ENCODE measurements at places on chromosomes 2 and 18.

- DNase-seq: no peak
Measured at GRCh38 chr18:25669741-25670140, 317.8 kb upstream of the ZNF521 start.

DNA sequence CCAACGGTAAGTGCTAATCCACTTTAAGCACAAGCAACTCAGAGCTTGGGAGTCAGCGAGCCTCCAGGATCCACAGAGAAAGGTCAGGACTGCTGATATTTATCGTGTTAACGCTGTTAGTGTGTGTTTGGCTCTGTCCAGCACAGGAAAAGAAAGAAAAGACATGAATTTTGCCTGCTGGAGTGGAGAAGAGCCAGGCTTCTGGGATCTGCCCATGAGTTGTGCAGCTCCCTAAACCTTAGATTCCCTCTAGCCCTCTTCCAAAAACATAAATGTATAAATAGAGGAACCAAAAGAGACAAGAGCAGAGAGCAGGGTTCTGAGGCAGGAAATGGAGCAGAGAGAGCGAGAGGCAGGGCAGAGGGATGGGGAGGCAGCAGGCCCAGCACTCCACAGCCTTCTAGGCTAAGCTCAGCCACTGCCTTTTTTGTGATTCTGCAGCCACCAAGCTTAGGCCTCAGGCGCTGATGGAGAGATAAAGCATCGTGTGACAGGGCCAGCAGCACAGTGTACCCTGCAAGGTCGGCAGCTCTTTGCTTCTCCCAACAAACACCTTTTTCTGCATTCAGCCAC, 14.5 kb upstream of the MAT2A start:
- DNase-seq: peak; percentile 68

- DNase-seq: peak; percentile 71
Measured at GRCh38 chr2:207283356-207283755, 117.6 kb upstream of the KLF7 start.

- DNase-seq: no peak
Measured at GRCh38 chr2:37854676-37855282, 70.3 kb upstream of the RMDN2 start.

- no peak for DNase-seq
Measured at GRCh38 chr2:103176294-103176915, 414.6 kb downstream of the TMEM182 start.

- DNase-seq: no peak
Measured at GRCh38 chr2:68519236-68519635, 51.9 kb downstream of the APLF start.

- DNase-seq: no peak
Measured at GRCh38 chr2:120596990-120597594, 138.6 kb upstream of the GLI2 start.

DNA sequence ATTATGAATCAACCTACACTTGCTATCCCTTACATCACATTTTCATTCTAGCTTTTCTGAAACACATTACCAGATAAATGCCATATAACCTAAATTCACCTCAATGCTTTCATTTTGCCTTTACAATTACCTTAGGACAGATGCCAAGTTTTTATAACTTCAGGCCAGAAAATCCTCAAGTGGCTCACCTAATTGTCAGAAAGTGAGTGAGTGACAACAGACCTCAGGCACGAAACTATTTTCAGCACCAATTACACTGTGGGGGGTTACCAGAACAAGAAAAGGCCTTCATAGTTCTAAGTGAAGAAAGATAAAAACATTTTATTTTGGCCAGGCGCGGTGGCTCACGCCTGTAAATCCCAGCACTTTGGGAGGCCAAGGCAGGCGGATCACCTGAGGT, 52.3 kb upstream of the ST8SIA5 start:
- no peak for DNase-seq

DNA sequence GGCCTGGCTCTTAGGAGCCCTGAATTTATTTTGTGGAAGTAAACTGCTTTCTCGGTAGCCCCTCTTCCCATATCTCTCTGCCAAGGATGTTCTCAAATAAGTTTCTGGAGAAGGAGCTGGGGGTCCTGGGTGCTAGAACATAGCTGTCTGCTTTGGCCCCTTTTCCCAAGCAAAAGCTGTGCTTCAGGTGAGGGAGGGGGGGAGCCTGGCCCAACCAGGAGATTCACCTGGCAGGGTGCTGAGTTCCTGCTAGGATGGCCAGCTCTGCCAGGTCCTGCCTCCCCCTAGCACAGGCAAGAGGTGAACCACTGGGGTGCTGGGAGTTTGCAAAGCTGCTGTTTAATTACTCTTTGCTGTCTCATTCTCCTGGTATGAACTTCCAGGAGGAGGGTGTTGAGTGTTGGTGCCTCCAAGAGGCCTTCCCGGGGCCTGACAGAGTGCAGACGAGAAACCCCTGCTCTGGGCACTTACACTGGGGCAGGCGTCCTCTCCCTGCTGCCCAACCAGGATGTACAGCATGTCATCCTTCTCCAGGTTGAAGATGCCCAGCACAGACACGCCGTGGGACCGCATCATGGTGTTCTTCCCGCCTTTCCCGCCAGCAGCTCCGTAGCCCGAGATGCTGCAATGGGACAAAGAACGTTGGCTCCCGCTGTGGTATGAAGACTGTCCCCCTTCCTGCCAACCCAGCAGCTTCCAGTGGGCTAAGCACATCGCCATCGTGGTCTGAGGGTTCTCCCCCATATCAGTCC, 124.2 kb downstream of the CLIP4 start:
- DNase-seq: no peak

DNA sequence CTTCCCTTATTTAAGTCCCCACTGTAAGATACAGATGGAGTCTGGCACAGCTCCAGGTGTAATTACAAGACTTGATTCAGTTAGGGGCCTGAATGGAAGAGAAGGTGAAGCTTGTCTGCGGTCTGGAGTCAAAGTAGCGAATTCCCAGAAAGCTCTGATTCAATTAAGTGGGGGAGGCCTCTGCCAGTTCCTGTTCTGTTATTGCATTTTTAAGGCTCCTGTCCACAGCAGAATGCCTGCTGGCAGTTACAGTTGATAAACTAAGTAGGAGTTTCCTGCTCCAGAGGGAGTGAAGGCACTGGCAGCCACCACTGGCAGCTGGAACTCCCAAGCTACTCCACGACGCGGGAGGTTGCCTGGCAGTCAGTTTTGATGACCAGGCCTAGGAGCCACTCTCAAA, 181.1 kb downstream of the SOCS6 start:
- DNase-seq: no peak

DNA sequence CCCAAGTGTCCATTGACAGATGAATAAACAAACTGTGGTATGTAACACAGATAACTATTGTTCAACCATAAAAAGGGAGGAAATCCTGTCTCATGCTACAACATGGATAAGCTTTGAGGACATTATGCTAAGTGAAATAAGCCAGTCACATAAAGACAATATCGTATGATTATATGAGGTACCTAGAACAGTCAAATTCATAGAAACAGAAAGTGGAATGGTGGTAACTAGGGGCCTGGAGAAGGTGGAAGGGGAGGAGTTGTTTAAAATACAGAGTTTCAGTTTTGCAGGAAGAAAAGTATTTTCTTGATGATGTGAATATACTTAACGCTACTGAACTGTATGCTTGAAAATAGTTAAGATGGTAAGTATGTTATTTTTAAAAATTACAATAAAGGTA, 304.6 kb upstream of the CXCR4 start:
- no peak for DNase-seq

DNA sequence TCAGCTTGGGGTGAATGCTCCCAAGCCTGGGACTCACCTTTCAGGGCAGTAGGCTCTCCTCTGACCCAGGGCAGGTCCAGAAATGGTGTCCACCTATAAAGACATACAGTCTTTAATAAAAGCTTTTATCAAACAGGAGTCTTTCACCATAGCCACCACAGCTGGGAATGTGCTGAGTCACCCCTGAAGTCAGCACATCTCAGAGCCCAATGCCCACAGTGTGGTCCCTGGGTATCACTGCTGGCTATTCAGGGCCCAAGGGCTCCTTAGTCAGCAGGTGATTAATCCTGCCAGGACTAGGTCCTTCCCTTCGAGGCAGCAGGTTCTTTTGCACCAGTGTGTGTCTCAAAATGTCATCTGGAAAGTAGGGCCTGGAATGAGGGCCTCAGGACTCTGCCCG, 181.9 kb downstream of the MEMO1 start:
- no peak for DNase-seq

GRCh38 chr18:22840606-22841144, 92.5 kb upstream of the RBBP8 start:
- DNase-seq: no peak
